ENCODE measurements at places on chromosomes 1 and 21. TPM values are rescaled to one million over a fixed set of nuclear protein-coding genes. Genes with fewer than 3 reads are reported as not detected.

DNA sequence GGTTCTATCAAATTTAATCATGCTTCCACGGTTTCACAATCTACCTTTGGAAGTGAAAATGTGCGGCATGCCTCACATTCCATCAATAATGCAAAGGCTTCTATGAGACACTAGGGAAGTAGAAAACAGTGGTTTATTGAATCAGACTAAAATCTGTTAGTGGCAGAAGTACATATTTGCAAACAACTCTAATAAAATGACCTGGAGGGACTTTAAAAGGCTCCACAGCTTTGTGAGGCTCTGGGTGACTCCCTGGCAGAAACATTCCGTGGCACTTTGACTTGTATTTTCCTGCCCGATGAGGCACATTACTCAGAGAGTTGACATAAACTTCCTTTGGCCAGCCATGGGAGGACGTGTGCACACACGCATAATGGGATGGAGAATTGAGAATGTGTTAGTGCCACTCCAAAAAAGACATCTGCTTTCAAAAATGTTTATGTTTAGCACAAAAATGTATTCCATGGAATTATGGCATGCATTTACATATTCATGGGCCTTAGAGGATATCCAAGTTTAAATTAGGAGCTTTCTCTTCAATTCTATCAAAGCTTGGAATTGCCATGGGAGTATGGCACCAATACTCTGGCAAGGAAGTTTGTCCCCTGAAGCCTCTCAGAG, 60.0 kb upstream of the SSX2IP start:
- DNase-seq = no peak
- H3K4me1 ChIP-seq = peaks cover 6% of the 10 kb centered on the region
- no peak overlapping the region for H3K4me3 ChIP-seq
- H3K27ac ChIP-seq = no peak overlapping the region
- no peaks in the 10 kb centered on the region for H3K36me3 ChIP-seq
- H3K27me3 ChIP-seq = peaks cover 13% of the 10 kb centered on the region

GRCh38 chr1:184161071-184161698, 109.7 kb downstream of the TSEN15 start:
- H3K4me3 ChIP-seq = no peak overlapping the region
- peaks cover 10% of the 10 kb centered on the region for H3K27me3 ChIP-seq
- no peaks in the 10 kb centered on the region for H3K36me3 ChIP-seq
- DNase-seq = no peak

GRCh38 chr1:214101246-214101645, 113.5 kb downstream of the PROX1 start:
- no peak for DNase-seq
- no peaks in the 10 kb centered on the region for H3K36me3 ChIP-seq
- H3K27ac ChIP-seq = no peak overlapping the region
- H3K27me3 ChIP-seq = peaks cover 3% of the 10 kb centered on the region

GRCh38 chr1:63753591-63753990, 20.2 kb upstream of the ROR1 start:
- no peaks in the 10 kb centered on the region for H3K36me3 ChIP-seq
- no peak overlapping the region for H3K27ac ChIP-seq
- peaks cover 4% of the 10 kb centered on the region for H3K27me3 ChIP-seq

DNA sequence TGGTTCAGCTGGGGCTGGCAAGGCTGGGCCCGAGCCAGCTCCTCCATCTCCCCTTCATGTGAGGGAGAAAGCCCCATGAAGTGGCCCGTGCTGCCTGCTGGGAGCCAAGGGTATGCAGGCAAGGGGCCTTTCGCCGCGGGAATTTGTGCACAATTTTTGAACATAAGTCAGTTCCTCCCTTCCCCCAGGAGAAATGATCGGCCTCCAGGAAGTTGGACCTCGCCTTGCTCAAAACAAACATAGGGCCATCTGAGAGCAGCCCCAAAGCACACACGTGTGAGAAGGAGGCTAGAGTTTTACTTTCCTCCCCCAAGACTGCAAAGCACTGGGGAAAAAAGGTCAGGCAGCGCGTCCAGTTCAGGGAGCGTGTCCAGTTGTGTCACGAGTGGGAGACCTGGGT, 64.7 kb downstream of the PRDM16 start:
- DNase-seq = no peak
- no peak overlapping the region for H3K27ac ChIP-seq
- H3K36me3 ChIP-seq = no peaks in the 10 kb centered on the region
- H3K27me3 ChIP-seq = no peaks in the 10 kb centered on the region
- H3K4me1 ChIP-seq = no peaks in the 10 kb centered on the region
- H3K4me3 ChIP-seq = no peak overlapping the region

Gene GPA33
- not detected for total RNA-seq

Gene S100A3
- total RNA-seq = not detected

Gene EVA1C
- total RNA-seq = 10.9 TPM

Gene MCOLN3
- total RNA-seq = 0.24 TPM

Gene CHODL
- 0.08 TPM for total RNA-seq
